ENCODE measurements at places on chromosomes 16 and 17.

DNA sequence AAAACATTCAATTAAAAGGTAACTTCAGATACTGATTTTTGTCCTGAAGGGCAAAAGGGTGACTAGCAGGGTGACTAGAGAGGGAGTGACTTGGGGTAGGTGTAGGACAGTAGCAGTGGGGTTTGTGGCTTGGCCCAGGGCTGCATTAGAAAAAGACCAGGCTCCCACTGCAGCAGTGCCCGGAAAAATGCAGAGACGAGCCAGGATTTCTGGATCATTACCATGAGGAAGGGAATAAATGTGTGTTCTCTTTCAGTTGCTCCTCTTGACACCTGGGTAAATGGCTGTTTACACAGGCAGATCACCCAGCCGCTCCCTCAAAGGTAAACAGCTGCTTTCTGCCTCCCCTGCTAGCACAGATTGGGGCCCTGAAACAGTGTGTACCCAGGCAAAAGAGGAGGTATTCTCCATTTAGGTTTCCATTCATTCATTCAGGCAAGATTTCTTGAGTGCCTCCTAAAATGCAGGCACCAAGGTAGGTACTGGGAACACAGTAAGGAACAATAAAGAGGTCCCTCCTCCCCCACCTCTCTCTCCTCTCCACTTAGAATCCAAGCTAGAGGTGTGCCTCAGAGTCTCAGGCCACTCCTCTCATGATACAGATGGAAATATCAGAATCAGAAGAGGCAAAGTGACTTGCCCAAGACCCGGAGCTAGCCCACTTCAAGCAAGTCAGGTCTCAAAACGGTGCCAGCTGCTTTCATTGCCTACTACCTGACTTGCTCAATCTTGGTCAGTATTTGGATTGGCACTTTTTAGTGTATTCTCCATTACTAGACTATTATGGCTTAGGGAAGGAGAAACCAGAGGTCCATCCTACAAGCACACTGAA, 15.2 kb upstream of the TOX3 start:
- no peak for DNase-seq

GRCh38 chr17:60253048-60253447, 103.3 kb downstream of the CA4 start:
- no peak for DNase-seq

DNA sequence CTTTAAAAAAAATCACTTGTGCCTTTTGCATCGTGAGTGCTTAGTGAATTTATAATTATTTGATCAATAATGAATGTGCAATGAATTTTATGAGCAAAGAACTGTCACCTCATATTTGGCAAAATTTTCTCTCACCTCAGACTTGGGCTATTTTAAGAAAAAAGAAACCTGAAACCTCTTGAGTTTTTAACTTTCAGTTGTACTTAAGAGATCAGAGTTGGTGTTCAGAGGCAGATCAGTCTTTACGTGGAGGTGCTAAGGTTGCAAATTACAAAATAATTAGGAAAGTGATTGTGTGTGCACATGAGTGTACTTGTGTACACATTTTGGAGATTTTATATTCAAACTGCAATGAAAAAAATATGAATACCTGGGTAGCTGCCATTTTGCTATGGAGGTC, 218.7 kb upstream of the RBFOX1 start:
- DNase-seq, result no peak

DNA sequence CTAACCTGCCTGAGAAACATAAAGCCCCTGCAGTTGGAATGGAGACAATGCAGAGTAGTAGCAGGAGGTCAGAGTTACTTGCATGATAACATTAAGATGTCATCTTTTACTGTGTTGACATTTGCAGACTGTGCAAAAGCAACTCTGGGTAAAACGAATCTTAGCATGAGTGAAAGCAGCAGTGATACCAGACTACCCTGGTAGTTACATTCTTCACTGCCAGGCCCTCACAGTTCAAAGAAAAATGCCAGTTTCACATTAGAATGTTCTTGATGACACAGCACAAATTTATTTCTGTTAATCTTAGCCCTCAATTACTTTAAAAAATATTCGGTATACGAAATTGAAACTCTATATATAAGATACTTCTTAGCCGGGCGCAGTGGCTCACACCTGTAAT, 12.2 kb downstream of the MPHOSPH6 start:
- DNase-seq, result no peak

DNA sequence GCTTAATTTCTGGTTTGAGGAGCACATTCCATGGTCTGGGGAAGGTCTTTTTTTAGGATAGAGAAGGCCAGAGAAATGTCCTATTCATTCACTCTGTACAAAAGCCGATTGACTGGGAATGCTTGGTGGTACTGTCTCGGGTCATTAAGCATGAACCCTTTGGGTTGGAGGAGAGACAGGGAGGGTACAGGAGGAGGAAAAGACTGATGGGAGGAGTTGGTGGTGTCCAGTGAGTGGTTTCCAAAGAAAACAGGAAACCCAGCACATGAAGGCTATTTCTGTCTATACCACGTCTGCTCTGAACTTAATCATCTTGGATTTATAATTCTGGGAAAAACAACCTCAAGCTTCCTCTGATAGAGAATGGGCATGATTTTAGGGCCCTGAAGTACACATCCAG, 111.9 kb downstream of the XYLT1 start:
- DNase-seq, result no peak

- DNase-seq, result no peak
Measured at GRCh38 chr16:28863929-28864793, 518 bp downstream of the SH2B1 start.

- no peak for DNase-seq
Measured at GRCh38 chr16:81696961-81697615, 82.0 kb upstream of the PLCG2 start.

DNA sequence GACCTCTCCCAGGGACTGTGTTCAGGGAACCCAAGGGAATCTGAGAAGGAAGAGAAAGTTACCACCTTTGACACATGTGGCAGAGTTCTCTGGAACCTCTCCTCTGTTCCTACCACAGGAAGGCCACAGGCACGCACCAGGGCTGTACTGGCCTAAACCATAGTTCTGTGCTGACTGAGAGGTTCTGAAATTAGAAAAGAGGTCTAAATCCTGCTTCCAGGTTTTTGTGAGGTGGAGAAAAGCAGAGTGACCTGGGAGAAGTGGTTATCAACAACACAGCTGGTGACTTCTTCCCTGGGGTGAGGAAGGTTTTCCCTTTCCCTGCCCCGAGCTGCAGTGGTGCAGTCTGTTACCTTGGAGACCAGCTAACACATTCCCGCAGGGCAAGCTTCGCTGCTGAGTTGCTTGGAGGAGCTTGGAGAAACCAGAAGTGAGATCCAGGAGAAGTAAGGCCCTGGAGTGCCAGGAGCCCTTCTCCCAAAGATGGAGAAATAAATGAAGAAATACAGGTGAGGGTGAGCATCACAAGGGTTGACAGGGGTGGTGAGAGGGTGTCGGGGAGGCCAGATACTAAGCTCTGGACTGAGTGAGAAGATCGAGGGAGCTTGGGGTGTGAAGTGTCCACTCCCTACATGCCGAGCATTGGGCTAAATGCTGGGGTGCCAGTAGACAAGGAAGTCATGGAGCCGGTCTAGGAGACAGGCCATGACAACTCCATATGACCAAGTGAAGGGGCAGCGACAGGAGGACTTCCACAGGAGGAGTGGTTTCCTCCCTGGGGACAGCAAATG, at the start of gene VWA3A:
Gene VWA3A, plus strand, starts transcription at position 399 of the 791 bp plus-strand sequence. Its CDS starts 97 bp downstream, at position 496.
- no peak for DNase-seq

DNA sequence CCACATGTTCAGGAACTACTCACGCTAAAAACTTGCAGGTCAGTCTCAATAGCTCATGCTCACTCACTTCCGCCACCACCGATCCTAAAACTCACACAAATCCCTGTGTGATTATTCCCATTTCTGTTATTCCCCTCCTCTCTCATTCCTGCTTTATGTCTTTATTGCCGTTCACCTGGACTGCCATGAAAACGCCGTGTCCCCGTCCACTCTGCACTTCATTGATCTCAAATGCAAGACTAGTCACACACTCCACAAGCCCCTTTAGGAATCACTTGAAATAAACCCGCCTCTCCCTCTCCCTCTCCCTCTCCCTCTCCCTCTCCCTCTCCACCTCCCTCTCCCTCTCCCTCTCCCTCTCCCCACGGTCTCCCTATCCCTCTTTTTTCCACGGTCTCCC, 78.0 kb downstream of the AXIN2 start:
- no peak for DNase-seq

DNA sequence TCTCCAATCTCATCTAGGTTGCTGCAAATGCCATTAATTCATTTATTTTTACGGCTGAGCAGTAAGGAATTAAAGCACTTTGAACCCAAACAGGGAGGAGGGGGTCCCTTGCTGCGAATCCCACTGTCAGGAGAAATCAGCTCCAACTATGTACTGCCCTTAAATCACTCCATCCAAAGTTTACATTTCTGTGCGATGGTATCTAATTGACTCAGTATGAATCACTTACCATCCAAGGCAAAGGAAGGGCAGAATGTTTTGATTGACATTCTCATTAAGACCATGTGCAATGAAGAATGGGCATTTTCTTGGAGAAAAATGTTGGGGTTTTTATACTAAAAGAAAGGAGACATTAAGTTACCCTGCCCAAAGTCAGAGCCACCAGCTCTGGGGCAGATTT, 47.7 kb upstream of the XYLT1 start:
- DNase-seq, result no peak

DNA sequence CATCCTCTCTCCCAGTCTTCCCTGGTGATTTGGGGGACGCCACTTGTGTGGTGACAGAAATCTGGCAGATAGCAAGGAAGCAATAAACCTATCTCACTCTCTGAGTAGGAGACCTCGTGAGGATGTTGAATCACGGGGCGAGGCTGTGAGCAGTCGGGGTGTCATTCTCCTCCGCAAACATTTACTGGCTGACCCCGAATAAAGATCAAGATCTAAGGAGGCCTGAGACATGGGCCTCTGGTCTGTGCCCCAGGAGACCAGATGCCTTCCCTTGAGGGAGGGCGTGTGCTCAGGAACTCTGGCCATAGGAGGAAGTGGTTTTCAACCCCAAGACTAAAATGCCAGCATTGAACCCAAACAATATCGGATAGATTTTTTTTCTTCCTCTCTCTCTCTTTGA, 53.1 kb downstream of the FOXL1 start:
- DNase-seq, result no peak

GRCh38 chr16:87415441-87415840, 23.3 kb downstream of the MAP1LC3B start:
- no peak for DNase-seq

GRCh38 chr17:48213797-48214196, 106.2 kb downstream of the SNX11 start:
- no peak for DNase-seq

- DNase-seq, result no peak
Measured at GRCh38 chr16:53083119-53083518, 28.3 kb downstream of the CHD9 start.

DNA sequence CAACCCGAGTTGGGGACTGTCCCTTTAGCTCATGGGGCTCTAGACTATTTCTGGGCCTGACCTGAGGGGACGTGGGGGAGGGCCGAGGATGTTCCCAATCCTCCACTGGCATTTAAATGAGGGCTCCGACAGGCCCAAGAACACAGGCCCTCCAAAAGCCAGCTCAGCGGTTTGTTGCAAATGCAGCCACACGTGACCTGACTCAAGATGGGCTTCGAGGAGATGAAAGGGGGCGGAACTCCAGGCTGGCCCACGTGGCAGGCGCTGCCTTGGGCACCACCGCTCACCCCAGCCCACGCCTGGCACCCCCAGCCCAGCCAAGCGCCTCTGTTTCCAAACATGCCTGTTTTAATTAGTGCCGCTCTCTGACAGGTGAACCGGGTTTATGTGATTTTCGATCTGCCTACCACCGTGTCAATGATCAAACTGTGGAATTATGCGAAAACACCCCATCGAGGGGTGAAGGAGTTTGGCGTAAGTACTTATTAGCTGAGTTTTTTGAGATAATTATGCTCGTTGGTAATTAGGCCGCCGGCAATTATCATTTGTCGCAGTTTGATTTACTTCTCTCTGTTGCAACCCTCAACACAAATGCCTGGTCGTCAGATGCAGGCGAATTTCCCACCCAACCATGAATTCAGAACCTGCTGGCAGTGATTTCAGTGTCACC, 226.7 kb downstream of the KATNIP start:
- DNase-seq, result no peak

GRCh38 chr17:81406117-81406953, 11.1 kb downstream of the BAHCC1 start:
- no peak for DNase-seq

- DNase-seq, result no peak
Measured at GRCh38 chr16:77402118-77402517, 32.7 kb downstream of the ADAMTS18 start.

DNA sequence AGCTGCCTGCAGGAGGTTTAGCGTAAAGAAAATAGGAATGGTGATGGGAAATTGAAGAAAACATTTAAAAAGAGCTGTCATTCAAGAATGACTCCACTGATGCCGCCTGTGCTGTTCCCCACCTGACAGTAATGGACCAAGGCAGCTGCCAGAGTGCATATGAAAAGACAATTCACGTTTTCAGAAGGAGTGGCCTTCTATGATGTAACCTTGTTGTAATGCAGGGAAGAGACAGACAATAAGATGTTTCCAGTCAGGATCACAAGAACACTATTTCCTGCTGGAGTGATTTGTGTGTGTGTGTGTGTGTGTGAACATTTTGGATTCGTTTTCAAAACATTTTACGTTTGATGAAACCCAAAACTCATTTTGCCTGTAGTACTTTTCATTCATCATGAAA, 203.7 kb downstream of the LGALS9B start:
- no peak for DNase-seq

DNA sequence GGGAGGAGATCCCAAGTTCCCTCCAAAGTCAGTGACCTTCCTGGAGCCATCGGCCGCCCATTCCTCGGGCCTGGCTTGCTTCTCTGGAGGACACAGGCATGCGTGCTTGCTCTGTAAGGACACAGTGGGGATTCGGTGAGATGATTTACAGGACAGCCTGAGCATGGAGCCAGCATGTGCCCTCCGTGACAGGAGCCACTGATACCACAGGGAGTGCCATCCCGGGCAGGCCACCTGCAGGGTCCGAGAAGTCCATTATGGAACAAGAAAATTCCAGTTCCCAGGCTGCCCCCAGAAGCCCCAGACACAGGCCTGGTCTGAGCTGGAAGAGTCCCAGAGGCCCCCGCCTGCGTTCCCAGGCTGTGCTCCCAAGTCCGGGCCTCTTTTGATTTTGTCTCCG, 47.9 kb downstream of the FOXL1 start:
- no peak for DNase-seq

- DNase-seq, result no peak
Measured at GRCh38 chr16:56272583-56272894, 81.2 kb downstream of the GNAO1 start.

Measured in coronary artery (tissue), 2 donors.